ENCODE measurements at places on chromosomes 13 and 19.

DNA sequence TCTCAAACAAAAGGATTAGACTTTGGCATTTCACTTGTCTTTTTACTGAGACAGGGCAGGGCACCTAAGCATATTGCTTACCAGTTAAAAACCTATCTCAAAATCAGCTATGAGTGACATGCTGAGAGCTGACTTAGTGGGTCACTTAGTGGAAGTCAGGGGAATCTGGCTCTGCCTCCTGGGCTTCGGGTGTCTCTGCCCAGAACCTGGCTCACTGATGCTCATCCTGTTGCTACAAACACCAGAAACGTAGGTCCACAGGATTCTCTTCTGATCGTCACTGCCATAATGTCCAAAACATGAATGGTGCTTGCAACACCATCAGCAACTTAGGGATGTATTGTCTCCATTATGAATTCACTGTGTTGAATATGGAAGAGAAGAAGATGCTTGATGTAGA is 276.1 kb downstream of the ITGBL1 start:
- DNase-seq, result no peak

DNA sequence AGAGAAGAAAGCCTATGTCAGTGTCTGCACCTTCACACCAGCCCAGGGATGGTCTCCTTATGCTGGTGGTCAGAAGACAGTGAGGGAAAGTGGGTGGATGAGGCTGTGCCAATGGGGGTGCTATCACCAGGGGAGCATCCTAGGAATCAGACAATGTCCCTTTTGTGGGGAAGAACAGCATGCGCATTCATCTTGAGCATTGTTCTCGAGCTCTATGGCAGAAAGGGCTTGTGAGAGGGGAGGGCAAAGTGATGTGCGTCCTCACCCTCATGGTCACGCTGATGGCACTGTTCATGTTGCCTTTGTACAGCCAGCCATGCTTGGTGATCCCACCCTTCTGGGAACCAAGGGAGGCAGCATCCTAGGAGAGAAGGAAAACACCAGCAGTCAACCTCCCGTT is 56.1 kb downstream of the DOCK9 start:
- DNase-seq, result no peak

- DNase-seq, result peak; percentile 55
These were observed 131.7 kb downstream of the UGGT2 start for GRCh38 chr13:95921485-95921884.

- no peak for DNase-seq
These were observed 4.7 kb downstream of the MEF2B start for GRCh38 chr19:19165396-19165795.

DNA sequence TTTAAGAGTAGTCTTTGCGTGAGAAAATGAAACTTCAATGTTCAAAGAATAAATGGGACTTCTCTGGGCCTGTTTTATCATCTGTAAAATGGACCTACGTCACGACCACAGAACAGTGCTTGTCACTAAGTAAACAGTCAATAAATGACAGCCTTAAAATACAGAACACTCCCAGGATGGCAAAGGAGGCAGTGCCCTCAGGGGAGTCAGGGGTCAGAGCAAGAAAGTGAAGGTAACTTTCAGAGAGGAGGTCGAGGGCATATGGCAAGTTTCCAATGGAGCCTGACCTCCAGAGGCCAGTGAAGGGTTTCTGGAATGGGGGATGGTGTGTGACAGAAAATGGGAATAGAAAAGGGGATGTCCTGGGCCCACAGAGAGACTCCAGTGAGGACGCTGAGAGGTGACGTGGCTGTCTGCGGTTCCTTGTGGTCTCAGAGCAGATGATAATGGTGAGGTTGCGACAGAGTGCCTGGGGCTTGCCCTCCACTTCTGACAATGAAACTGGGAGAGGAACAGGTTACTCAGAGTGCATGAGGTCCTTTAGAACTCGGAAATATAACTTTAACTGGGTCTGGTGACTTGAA is 91.8 kb downstream of the UBL3 start:
- peak; percentile 18 for DNase-seq

- no peak for DNase-seq
These were observed 25.9 kb downstream of the SOHLH2 start for GRCh38 chr13:36188441-36188840.

- DNase-seq, result no peak
These were observed 10.9 kb downstream of the GARRE1 start for GRCh38 chr19:34265221-34265650.

- DNase-seq, result no peak
These were observed 17.7 kb upstream of the POU4F1 start for GRCh38 chr13:78620936-78621470.

DNA sequence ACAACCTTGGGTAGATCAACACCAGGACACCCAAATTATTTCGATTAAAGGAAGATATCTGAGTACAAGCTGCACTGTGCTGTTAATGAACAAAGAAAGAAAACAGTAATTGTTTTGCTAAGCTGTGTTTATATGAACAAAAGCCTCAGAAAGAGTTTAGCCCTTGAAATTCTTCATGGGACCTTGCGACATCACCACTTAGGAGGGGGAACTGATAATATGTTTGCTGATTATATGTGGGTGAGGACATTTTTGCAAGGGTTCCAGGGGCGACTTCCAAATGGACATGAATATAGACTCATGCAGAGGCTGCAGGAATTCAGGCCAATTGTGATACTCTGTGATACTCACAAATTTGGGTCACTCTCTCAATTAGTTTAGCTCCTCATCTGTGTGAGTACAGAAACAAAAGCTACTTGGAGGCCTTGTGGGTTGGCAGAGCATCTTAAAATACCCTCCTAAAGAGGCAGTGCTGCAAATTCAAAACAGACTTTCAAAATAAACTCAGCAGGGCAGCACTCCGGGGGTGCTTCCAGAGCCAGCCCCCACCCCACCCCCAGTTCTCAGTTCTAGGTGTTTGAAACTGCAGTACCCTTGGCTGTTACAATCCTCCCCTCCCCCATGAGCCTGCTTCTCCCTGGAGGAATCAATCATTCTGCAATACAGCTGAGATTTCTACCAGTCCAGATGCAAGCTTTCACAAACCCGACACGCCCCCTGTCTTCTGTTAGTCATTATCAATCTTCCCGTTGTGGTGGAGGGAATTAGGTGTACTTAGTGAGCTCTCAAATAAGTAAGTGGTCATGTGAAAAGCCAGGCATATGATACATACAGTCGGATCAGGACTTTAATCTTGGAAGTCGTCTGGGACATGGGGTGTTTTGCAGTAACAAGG is 97.0 kb upstream of the MBNL2 start:
- DNase-seq, result peak; percentile 60

GRCh38 chr19:49554701-49555181 is 25.6 kb downstream of the NOSIP start:
- DNase-seq, result no peak

Measured in EL (cell line).